M059J (cell line): ENCODE measurements at places on chromosomes 16 and 17. TPM values are rescaled to one million over a fixed set of nuclear protein-coding genes. Genes with fewer than 3 reads are reported as not detected.

The OR4D1 gene
- total RNA-seq: not detected in 2 replicates

The CA4 gene
- total RNA-seq: 0.42 TPM in 1 of 2 replicates, not detected in the other

The FAM234A gene
- 166 and 215 TPM in 2 replicates for total RNA-seq

The RNF227 gene
- total RNA-seq: 0.86 and 7.8 TPM in 2 replicates

The KRT16 gene
- 0.15 and 0.34 TPM in 2 replicates for total RNA-seq

The KRT39 gene
- 0.20 TPM in 1 of 2 replicates, not detected in the other for total RNA-seq

The FASN gene
- total RNA-seq: 50.8 and 90.9 TPM in 2 replicates

The TNFRSF17 gene
- 0.52 TPM in 1 of 2 replicates, not detected in the other for total RNA-seq

The PRDM7 gene
- not detected in 2 replicates for total RNA-seq

The TBC1D16 gene
- total RNA-seq: 9.3 and 15.3 TPM in 2 replicates
